ENCODE measurements at places on chromosomes 3 and 15.

GRCh38 chr15:99090938-99091337 is 13.9 kb upstream of the SYNM start:
- no peak for DNase-seq

DNA sequence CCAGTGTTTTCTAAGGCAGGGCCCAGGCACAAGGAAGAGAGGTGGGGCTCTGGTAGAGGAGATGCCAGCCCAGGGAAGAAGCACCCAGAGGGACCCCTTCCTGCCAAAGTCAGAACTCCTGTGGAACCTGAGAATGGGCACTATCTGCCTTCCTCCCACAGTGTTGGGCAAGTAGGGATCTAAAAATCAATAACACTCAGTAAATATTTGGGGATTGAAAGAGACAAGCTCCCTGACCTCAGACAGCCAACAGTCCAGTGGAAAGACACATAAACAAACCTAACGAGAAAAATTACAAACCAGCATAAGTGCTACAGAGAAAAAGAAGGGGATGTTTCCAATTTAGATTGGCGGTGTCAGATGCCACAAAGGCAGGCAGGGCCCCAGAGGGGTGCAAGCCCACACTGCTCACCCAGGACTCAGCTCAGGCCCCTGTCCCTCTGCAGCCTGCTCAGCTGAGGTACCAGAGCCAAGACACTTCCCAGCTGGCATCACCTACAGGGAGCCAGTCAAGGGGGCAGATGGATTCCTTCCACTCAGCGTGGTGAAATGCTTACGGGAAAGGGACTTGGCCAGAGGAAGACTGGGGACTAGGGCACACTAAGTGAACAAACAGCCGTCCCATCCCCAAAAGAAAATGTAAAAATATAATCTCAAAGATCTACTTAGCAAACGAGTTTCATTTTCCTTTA is 15.9 kb downstream of the ADCY5 start:
- DNase-seq, result no peak

GRCh38 chr3:45209526-45209925 is 16.6 kb downstream of the TMEM158 start:
- no peak for DNase-seq

GRCh38 chr3:45841420-45841756 is 531 bp downstream of the LZTFL1 start:
- DNase-seq, result peak; percentile 8

DNA sequence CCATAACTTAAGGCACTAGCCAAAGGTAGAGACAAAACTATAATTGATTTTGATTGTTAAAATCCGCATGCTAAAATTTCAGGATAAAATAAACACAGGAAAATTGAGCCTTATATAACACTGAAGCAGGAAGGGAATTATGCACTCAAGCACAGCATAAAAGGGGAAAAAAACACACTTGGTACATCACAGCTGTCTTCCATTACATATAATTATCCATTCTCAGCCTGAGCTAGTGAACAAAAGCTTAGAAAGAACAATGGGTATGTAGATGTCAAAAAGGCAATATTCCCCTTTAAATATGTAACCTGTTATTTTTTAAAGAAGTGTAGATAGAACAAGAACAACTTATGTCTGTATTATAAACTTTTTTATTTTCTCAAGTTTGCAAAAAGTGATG is 899.2 kb downstream of the ROBO1 start:
- DNase-seq, result no peak

- no peak for DNase-seq
Measured at GRCh38 chr15:90006217-90007075, 5.3 kb downstream of the ZNF710 start.

GRCh38 chr15:57772223-57772957 is 65.9 kb downstream of the POLR2M start:
- no peak for DNase-seq

DNA sequence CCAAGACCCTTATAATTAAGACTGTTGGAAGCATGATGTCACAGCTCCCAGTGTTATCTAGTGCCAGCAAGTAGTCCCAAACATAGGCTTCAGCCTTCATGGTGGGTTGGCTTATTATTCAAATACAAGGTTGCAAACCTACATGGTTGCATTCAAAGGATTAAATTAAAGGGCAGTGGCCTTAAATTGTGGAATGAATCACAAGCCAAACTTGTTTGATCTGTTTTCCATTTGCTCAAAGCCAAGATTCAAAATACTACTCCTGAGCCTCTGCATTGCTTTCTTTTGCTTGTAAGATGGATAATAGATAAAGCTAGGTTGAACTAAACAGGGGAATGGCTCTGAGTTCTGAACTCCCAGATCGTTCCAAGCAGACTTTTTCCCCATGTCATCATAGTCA is 52.4 kb upstream of the GNB4 start:
- DNase-seq, result no peak

DNA sequence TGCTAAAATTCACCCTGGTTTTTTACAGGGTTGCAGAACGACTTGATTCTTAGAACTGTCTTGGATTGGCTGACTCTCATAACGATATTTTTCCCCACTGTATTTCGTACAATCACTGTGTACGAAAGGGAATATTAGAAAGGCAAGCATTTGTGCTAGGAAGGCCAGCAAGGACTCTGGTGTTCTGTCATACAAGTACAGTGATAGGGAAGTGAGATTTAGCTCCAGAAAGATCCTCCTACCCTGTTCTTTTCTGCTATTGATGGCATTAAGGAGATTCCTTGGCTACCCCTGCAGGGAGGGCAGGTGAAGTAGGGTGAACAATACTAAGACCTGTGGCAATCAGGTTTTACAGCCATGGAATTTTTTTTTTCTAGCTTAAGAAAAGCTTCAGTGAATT is 53.8 kb upstream of the SCAANT1 start:
- no peak for DNase-seq

DNA sequence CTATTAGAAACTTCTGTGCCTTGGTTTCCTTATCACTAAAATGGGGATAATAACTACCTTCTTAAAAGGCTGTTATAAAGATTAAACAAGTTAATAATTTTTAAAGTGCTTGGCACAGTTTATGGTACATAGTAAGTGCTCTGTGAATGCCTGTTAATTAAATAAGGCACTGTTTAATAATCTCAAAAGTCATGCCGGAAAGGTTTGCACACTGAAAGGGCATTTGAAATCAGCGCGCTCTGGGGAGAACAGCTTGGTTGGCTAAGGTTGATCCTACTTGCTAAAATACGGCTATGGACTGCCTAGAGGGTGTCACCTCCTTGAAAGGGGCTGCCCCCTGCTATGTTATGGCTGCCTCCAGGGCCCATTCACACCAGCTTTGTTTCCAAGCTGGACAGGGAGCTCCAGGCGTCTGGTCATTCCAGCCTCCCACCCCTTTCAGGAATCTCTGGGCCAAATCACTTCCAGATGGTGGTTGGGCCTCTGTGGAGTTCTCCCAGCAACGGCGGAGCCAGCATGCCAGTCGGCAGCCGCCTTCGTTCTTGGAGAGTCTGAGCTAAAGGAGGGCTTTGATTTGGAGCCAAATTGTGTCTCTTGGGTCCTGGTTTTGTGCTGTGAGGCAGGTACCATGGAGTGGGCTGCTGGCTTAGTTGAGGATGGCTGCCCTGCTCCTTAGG is 5.9 kb downstream of the FLNB start:
- peak; percentile 70 for DNase-seq

DNA sequence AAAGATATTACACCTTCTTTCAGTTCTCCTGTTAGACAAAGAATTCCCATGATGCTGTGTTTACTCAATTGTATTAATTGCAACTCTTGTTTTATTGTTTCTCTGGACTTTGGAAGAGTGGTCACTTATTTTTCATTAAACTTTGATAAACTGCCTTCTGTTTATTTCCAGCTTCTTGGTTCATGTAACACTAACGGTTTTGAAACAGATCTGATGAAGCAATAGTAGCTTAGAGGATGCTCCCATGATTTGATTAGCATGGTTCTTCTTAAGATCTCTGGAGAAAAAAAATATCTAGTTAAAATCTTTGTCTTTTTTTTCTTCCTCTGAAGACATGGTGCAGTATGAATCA is 90.1 kb downstream of the FNDC3B start:
- no peak for DNase-seq

- DNase-seq, result no peak
Measured at GRCh38 chr3:178310949-178311348, 225.3 kb upstream of the KCNMB2 start.

- no peak for DNase-seq
Measured at GRCh38 chr15:25060472-25060803, 105.7 kb downstream of the SNRPN start.

Measured in right cardiac atrium (tissue), 5 donors.